NCI-H524 (cell line): ENCODE measurements at places on chromosomes 4 and X.

DNA sequence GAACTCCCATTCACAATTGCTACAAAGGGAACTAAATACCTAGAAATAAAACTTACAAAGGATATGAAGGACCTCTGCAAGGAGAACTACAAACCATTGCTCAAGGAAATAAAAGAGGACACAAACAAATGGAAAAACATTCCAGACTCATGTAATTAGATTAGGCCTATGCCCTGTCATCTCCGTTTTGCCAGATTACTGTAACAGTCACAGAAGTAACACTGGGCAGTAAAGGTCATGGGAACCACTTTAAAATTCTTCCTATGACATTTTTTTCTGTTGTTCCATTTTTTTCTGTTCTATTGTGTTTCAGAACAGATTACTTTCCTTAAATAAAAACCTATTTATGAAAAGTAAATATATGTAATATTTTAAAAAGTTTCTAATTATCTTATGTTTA is 199.4 kb upstream of the CENPE start:
- no peak for DNase-seq

GRCh38 chrX:37958525-37959211 is 47.7 kb upstream of the SYTL5 start:
- DNase-seq, result no peak

- DNase-seq, result no peak
Observed at GRCh38 chr4:4968161-4968725, 51.0 kb downstream of the CYTL1 start.

GRCh38 chrX:19860571-19860970 is 26.8 kb downstream of the SH3KBP1 start:
- no peak for DNase-seq
